M059J (cell line): ENCODE measurements at places on chromosomes 5 and 9.

DNA sequence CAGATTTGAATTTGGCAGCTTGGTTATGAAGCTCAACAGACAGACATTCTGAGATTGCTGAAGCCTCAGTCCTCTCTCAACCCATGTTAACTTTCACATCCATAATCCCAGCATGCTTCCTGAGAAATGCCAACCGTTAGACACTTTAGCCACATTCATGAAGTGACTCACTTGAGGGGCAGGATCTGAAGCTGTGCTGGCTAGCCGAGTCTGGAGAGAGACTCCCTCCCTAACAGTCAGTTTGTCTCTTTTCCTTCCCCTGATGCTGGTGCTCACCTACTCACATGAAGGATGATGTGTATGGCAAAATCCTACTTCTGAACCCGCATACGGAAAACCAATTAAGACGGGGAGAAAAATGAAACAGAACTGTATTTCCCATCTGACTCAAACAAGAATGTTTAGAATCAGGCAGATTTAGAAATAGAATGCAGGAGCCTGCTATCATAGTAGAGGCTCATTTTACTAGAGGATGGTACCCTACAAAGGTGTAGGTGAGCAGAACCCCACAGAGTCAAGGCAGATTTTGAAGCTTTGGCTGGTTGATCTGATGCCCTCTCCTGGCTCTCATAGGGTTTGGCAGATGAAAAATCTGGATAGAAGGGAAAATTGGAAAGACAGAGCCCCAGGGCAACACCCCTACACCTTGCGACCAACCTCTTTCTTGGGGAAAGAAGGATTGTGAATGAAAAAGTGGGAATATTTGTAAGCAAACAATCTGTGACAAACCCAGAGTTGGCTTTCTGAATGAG lies 150.9 kb upstream of the LHFPL2 start:
- peak; percentile 85 for DNase-seq

DNA sequence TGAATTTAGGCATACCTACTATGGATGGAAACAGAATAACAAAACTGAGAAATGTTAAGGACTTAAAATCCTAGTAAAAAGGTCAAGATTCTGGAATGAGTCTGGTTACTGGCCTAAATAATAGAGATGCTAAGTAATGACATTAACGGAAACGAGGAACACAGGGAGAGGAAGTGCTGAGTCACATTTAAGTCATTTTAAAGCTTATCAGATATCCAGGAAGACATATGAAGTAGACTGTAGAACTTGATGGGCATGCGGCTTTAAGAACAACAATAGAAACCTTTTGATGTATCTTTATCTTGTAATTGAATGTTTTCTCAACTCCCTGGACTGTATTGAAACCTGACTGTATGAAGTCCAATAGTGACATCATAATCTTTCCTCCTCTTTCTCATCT lies 1251.4 kb upstream of the CDH6 start:
- peak; percentile 6 for DNase-seq

DNA sequence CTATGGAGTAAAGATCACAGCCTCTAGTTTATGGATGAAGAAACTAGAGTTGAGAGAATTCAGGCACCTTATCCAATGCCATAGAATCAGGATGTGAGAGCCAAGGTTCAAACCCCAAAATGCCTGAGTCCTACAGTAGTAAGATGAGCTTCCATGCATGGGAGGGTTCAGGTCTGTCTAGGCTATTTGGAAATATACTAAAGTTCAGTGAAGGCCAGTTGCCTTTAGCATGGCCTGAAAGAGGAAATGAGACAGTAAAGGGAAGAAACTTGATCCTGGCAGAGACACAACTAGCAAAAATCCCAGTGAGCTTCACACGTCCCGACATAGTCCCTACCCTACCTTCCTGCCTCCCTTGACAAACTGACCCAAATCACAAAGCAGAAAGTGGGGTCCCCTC lies 317.0 kb downstream of the RASEF start:
- no peak for DNase-seq

DNA sequence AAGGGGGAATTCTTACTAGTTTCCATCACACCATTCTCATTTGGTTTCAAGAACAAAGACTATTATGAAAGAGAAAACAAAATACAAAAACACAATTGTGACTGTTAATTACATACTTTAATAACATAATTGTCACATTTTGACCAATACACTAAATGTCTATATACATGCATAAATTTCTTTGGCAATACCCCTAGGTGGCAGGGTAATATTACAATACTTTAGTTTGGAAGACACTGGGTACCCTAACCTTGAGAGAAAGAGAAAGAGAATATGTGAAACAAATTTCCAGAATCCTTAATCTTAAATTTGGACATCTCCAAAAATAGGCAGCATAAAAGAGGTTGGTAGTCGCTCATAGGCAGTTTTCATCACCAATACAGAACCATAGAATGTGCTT lies 619.6 kb upstream of the ADAMTS16 start:
- peak; percentile 40 for DNase-seq

- no peak for DNase-seq
These were observed 49.5 kb upstream of the MCCC2 start for GRCh38 chr5:71537687-71538086.

- DNase-seq, result no peak
These were observed 33.6 kb downstream of the PRRT1B start for GRCh38 chr9:131578731-131579504.
